Stimulated activated CD8-positive, alpha-beta memory T cell treated with anti-CD3 and anti-CD28 coated beads, Interleukin-7, amount 100 ng/mL, for 1 hour (primary cell): ENCODE measurements at places on chromosomes 5 and 9.
A peak's percentile ranks its signal among the peaks of the same experiment; 100 is the strongest.

- DNase-seq, result no peak
Measured at GRCh38 chr5:86664173-86664572, 46.4 kb downstream of the COX7C start.

- no peak for DNase-seq
Measured at GRCh38 chr5:37787742-37788141, 52.1 kb downstream of the GDNF start.

- peak; percentile 10 for DNase-seq
Measured at GRCh38 chr9:110048403-110048975, 159.5 kb downstream of the C9orf152 start.

DNA sequence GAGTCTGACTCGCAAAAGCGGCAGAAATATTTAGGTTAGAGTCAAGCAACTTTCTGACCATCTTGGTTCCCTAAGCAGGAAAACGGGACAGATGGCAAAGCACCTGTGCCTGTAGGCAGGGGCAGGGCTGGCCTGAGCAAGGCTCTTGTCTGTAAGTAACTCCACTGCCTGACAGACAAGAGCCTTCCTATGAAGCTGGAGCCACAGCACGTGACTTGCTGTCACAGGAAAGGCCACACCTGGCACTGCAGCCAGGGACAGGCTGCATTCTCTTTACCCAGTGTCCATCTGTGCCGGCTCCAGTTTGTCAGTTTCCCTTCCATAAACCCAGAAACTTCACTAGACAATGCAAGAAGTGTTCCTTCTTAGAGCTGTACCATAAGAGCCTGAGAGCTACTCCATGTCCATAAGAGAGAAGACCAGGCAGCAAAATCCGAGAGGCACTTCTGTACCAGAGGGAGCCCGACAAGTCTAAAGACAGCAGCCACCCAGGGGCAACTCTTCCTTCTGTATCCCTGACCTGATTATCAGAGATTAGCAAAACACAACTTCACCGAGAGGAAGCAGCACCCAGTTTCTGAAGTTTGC is 78.1 kb downstream of the GPR21 start:
- DNase-seq, result no peak

GRCh38 chr9:92151691-92152393 is 36.6 kb upstream of the SPTLC1 start:
- no peak for DNase-seq

DNA sequence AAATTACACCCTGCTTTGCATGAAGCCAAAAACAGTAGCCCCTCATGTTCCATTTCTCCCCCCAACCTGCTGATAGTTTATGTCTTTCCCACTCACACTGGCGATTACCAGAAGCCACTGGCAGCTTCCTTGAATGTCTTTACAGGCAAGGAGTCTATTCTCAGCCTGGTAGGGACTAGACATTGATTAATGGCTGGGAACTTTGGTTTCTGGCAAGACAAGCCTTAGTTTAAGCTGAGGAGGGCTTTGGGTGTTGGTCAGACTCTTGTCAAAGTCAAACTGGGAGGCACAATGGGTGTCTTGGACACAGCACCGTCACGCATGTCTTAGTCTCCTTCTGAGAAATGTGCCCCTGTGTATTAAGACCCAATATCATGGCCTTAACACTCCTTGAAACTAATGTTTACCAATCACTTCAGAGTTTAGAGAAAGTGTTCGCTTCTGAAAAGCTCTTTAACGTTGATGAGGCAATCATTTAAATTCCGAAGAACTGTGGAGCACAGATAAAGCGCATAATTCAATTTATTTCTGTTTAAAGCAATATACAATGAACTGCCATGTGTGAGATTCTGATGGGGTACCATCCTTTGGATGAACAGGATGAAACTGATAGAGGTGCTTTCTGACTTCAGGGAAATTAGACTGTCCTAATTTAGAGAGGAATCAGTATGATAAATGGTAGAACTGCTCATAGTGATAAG is 53.9 kb upstream of the CPEB4 start:
- DNase-seq, result no peak
